ENCODE measurements at places on chromosomes 7 and 10. TPM values are rescaled to one million over a fixed set of nuclear protein-coding genes. Genes with fewer than 3 reads are reported as not detected.

Gene SRRM3
- total RNA-seq: not detected

Gene LEP
- total RNA-seq: not detected

Gene HMX2
- not detected for total RNA-seq

Gene POLD2
- 229 TPM for total RNA-seq
